ENCODE measurements at places on chromosomes 13 and 19. TPM values are rescaled to one million over a fixed set of nuclear protein-coding genes. Genes with fewer than 3 reads are reported as not detected.

The C1QTNF9B gene
- total RNA-seq: not detected

The LGALS4 gene
- total RNA-seq: 0.29 TPM

The MBD3L3 gene
- not detected for total RNA-seq

The FAM216B gene
- total RNA-seq: not detected

The YIF1B gene
- total RNA-seq: 79.0 TPM

The SIGLEC10 gene
- not detected for total RNA-seq

- peaks cover 4% of the 10 kb centered on the region for H3K4me1 ChIP-seq
- H3K36me3 ChIP-seq: no peaks in the 10 kb centered on the region
- no peak for DNase-seq
- H3K27me3 ChIP-seq: no peaks in the 10 kb centered on the region
- no peak overlapping the region for H3K27ac ChIP-seq
Measured at GRCh38 chr19:18774782-18775444, 16.2 kb downstream of the COMP start.

- H3K4me1 ChIP-seq: peaks cover 29% of the 10 kb centered on the region
- H3K27me3 ChIP-seq: peaks cover 49% of the 10 kb centered on the region
- DNase-seq: peak; percentile 53
- peak overlapping the region; percentile 74 for H3K4me3 ChIP-seq
- no peak overlapping the region for H3K27ac ChIP-seq
- peaks cover 5% of the 10 kb centered on the region for H3K36me3 ChIP-seq
Measured at GRCh38 chr19:49442354-49442753, 1.0 kb upstream of the SLC17A7 start.

DNA sequence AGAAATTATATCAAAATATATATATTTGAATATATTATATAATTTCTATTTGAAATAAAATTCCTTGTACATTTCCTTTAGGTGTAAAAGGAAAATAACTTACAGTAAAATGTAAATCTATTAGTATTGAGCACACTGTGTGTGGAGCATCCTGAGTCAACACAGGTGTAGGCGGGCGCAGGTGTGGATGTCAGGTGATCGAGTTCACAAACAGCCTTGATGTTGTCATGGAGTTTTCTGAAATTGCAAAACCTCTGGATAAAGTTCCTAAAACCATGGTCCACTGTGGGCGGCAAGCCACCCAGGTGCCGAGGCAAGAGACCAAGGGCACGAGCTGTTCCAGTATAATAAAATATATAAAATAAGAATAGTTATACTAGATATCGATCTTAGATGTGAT lies 27.7 kb upstream of the MCF2L start:
- peaks cover 23% of the 10 kb centered on the region for H3K27me3 ChIP-seq
- H3K27ac ChIP-seq: no peak overlapping the region
- no peaks in the 10 kb centered on the region for H3K36me3 ChIP-seq
- peaks cover 6% of the 10 kb centered on the region for H3K4me1 ChIP-seq
- no peak for DNase-seq

DNA sequence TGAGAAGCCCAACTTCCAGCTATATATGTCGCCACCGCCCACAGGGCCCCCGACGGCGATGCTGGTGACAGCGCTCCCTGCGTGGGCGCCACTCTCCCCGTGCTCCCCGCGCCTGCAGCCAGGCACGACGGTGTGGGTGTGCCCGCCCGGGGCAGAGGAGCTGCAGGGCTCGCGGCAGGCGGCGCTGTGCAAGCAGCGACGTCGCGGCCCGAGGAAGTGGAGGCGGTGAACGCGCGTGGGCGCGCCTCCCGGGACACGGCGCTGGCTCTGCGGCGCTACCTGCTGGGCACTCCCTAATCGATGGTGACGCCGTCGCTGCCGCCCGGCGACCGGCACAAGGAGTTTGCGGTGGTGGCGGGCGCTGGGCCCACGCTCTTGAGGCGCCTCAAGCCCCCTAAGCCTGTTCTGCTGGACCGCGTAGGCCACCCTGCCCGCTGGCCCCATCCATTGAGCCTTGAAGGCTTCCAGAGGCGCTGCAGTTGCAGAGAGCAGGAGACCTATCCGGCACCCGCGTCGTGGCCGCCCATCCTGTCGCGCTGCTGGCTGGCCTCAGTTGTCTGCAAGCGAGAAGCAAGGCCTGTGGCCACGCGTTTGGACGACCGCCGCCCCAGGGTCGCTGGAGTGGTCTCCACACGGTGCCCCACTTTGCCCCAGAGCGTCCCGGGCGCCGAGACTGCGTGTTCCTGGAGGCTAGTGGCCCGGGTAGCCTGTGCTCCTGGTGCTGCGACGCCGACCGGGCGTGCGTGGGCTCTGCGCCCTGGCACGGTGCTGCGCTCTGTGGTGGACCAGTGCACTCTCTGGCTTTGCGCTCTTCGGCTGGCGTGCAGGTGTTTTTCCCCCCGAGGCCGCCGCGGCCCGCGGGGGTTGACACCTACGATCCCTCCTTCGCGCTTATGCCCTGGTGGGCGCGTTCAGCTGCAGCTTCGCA lies 23.1 kb downstream of the LRFN3 start:
- peaks cover 4% of the 10 kb centered on the region for H3K27me3 ChIP-seq
- DNase-seq: peak; percentile 79
- H3K27ac ChIP-seq: no peak overlapping the region
- H3K4me3 ChIP-seq: peak overlapping the region; percentile 27

- peak overlapping the region; percentile 93 for H3K27ac ChIP-seq
- no peaks in the 10 kb centered on the region for H3K27me3 ChIP-seq
- no peaks in the 10 kb centered on the region for H3K36me3 ChIP-seq
- peak; percentile 78 for DNase-seq
- H3K4me1 ChIP-seq: peaks cover 33% of the 10 kb centered on the region
Measured at GRCh38 chr13:99086267-99087097, 108.6 kb upstream of the DOCK9 start.

- H3K36me3 ChIP-seq: no peaks in the 10 kb centered on the region
- no peaks in the 10 kb centered on the region for H3K27me3 ChIP-seq
- H3K27ac ChIP-seq: no peak overlapping the region
- no peaks in the 10 kb centered on the region for H3K4me1 ChIP-seq
- no peak for DNase-seq
Measured at GRCh38 chr13:34853161-34853560, 88.9 kb upstream of the NBEA start.

- H3K36me3 ChIP-seq: no peaks in the 10 kb centered on the region
- no peak overlapping the region for H3K4me3 ChIP-seq
- peaks cover 1% of the 10 kb centered on the region for H3K27me3 ChIP-seq
- no peak for DNase-seq
Measured at GRCh38 chr19:1553415-1553814, 14.7 kb downstream of the MEX3D start.

DNA sequence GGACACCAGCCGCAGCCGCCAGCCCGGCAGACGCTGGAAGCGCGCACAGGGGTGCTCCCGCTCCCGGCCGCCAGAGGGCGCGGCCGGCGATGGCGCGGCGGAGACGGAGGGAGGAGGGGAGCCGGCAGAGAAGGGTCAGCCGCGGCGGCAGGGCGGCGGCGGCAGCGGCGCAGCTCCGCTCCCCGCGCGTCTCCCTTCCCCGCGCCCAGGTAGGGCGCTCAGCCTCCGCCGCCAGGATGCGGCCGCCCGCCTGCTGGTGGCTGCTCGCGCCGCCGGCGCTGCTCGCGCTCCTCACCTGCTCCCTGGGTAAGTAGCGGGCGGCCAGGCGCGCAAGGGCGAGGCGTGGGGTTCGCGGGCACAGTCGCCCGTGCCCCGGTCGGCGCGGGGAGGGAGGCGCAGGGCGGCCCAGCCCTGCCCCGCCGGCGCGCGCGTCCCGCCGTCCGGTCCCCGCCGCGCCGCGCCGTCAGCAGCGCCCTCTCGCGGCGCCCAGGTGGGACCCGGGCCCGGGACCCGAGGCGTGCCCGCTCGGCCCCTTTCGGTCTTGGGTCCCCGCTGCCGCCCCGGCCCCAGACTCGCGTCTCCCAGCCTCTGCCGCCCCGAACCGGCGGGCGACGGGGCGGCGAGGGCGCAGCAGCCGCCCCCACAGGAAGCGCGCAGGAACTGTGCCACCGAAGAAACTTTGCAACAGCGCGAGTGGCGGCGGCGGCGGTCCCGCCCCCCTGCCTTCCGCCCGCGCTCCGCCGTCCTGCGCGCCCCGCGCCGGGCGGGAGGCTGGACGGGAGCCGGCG lies at the start of gene B3GLCT:
B3GLCT (plus strand) TSS at position 127 of the 788 bp plus-strand sequence; CDS start at position 237, 110 bp downstream.
- H3K27ac ChIP-seq: peak within 1 kb of the TSS; percentile 79
- DNase-seq: peak; percentile 72
- peaks cover 25% of the 10 kb centered on the region for H3K4me1 ChIP-seq
- peak within 1 kb of the TSS; percentile 79 for H3K4me3 ChIP-seq
- H3K36me3 ChIP-seq: no peaks in the 10 kb centered on the region

- DNase-seq: no peak
- peaks cover 7% of the 10 kb centered on the region for H3K27me3 ChIP-seq
- H3K36me3 ChIP-seq: no peaks in the 10 kb centered on the region
- H3K27ac ChIP-seq: no peak overlapping the region
Measured at GRCh38 chr19:45657520-45658167, 10.4 kb upstream of the GIPR start.

- no peak overlapping the region for H3K27ac ChIP-seq
- peaks cover 42% of the 10 kb centered on the region for H3K36me3 ChIP-seq
- no peak for DNase-seq
- no peak overlapping the region for H3K4me3 ChIP-seq
- H3K27me3 ChIP-seq: no peaks in the 10 kb centered on the region
Measured at GRCh38 chr19:18562086-18562485, 4.4 kb downstream of the KXD1 start.

GRCh38 chr19:7480970-7481255 lies 7.9 kb downstream of the PEX11G start:
- DNase-seq: no peak
- no peak overlapping the region for H3K27ac ChIP-seq
- H3K27me3 ChIP-seq: no peaks in the 10 kb centered on the region

GRCh38 chr19:33161201-33161600 lies 29.3 kb downstream of the WDR88 start:
- peaks cover 2% of the 10 kb centered on the region for H3K36me3 ChIP-seq
- peak overlapping the region; percentile 95 for H3K27ac ChIP-seq
- H3K4me1 ChIP-seq: peaks cover 30% of the 10 kb centered on the region
- DNase-seq: no peak

DNA sequence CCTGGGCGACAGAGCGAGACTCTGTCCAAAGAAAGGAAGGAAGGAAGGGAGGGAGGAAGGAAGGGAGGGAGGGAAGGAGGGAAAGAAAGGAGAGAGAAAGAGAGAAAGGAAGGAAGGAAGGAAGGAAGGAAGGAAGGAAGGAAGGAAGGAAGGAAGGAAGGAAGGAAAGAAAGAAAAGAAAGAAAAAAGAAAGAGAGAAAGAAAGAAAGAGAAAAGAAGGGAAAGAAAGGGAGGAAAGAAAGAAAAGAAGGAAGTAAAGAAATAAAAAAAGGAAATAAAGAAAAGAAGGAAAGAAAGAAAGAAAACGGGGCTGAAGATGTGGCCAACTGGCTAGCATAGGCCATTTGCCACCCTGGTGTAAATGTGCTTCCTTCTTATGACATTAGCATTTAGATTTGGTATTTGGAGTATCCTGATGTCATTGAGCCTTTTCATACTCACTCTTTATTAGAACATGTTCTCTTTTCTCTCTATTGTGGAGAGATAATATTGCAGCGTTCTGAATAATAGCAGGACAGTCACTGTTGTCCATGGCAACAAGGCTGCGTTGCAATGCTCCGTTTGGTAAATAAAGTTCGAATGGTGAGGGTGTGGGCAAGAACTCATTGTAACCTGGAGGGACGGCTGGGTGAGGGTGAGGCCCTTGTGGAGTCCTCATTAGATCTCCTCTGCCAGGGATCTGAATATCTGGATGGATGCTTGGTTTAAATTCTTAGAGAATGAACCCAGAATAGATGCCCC lies 173.9 kb upstream of the UBL3 start:
- no peak overlapping the region for H3K4me3 ChIP-seq
- no peak overlapping the region for H3K27ac ChIP-seq
- no peaks in the 10 kb centered on the region for H3K4me1 ChIP-seq
- no peaks in the 10 kb centered on the region for H3K27me3 ChIP-seq
- DNase-seq: no peak

- peak; percentile 70 for DNase-seq
- H3K27ac ChIP-seq: peak overlapping the region; percentile 85
- H3K4me3 ChIP-seq: peak overlapping the region; percentile 79
Measured at GRCh38 chr19:13118424-13119193, 545 bp downstream of the NACC1 start.

DNA sequence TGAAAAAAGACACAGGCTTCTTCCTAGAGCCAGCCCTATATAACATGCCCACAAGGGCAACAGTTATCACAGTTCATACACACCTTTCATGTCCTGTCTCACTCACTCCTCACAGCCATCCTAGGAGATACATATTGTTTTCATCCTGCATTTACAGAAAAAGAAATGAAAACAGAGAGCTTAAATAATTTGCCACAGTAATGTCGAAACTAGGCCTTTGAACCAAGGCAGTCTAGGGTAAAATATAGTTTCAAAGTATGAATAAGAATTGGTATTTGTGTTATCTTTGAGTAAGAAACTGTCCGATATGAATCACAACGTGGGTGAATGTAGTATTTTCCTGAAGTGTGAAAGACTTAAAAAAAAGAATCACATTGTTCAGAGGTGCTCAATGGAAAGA lies 26.8 kb downstream of the CLDN10 start:
- no peaks in the 10 kb centered on the region for H3K4me1 ChIP-seq
- H3K4me3 ChIP-seq: no peak overlapping the region
- H3K27me3 ChIP-seq: peaks cover 2% of the 10 kb centered on the region

GRCh38 chr13:113656003-113656588 lies 1.9 kb downstream of the ATP4B start:
- peaks cover 14% of the 10 kb centered on the region for H3K4me1 ChIP-seq
- H3K4me3 ChIP-seq: no peak overlapping the region
- H3K27ac ChIP-seq: no peak overlapping the region
- H3K27me3 ChIP-seq: no peaks in the 10 kb centered on the region
- DNase-seq: no peak

DNA sequence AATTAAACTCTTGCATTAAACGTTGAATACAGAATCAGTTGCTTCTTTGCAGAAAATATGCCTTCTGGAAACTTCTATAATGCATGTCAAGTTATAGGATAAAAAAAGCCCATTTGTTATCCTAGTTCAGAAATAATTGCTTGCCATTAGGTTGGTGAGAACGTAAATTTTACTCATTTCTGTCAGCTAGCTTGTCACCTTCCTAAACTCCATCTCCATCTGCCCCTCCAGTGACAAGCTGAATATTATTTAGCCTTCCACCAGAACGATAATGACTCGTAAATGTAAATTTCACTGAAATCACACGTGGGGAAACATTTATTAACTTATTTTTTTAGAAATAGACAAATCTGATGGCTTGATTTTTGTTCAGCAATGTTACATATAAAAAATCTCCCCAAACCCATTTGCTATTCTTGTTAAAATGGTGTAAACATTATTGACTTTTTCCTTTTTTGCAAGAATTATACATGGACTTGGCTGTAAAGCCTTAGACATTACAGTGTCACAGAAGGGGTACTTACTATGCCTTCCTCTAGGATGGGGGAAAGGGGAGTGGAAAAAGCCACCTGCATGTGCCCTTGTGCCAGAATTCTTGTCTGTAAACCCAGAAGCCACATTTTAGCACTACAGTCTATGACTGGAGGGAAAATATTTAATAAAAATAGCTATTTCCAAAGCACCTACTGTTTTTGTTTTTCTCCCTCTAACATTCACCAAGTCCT lies 326.8 kb downstream of the OXGR1 start:
- no peak for DNase-seq
- no peak overlapping the region for H3K4me3 ChIP-seq
- no peaks in the 10 kb centered on the region for H3K27me3 ChIP-seq
- no peak overlapping the region for H3K27ac ChIP-seq

- H3K36me3 ChIP-seq: no peaks in the 10 kb centered on the region
- no peak overlapping the region for H3K4me3 ChIP-seq
- no peak overlapping the region for H3K27ac ChIP-seq
- H3K4me1 ChIP-seq: no peaks in the 10 kb centered on the region
- no peak for DNase-seq
Measured at GRCh38 chr13:68439817-68440216, 1209.7 kb upstream of the PCDH9 start.
